ENCODE measurements at places on chromosomes 12 and 14. TPM values are rescaled to one million over a fixed set of nuclear protein-coding genes. Genes with fewer than 3 reads are reported as not detected.

AICDA gene
- total RNA-seq = not detected

ZNF219 gene
- 78.0 TPM for total RNA-seq

NAV3 gene
- total RNA-seq = 8.9 TPM

TGM1 gene
- 1.5 TPM for total RNA-seq

GUCY2C gene
- total RNA-seq = not detected

ADGRD1 gene
- total RNA-seq = not detected

TCL1B gene
- 0.83 TPM for total RNA-seq

TAS2R42 gene
- total RNA-seq = not detected

TPCN1 gene
- 18.8 TPM for total RNA-seq

TPH2 gene
- 0.82 TPM for total RNA-seq

CPNE6 gene
- total RNA-seq = not detected

LRIG3 gene
- 13.4 TPM for total RNA-seq

BDKRB2 gene
- total RNA-seq = 0.21 TPM

LRRIQ1 gene
- total RNA-seq = 2.7 TPM

INHBC gene
- total RNA-seq = not detected

CRY1 gene
- total RNA-seq = 41.0 TPM

PLEK2 gene
- 3.7 TPM for total RNA-seq

HOXC6 gene
- total RNA-seq = 20.8 TPM

GALNT6 gene
- 0.26 TPM for total RNA-seq

NR1H4 gene
- total RNA-seq = not detected

PMCH gene
- total RNA-seq = not detected

ZCRB1 gene
- total RNA-seq = 110 TPM

ESRRB gene
- total RNA-seq = 0.47 TPM

SNRNP35 gene
- 19.1 TPM for total RNA-seq

CLEC4D gene
- total RNA-seq = not detected

All from A673 (cell line).